Melanocyte of skin (primary cell): ENCODE measurements at places on chromosomes 7 and 10. TPM values are rescaled to one million over a fixed set of nuclear protein-coding genes. Genes with fewer than 3 reads are reported as not detected.

Gene DPP6
- 1.1 and 2.4 TPM in 2 replicates for total RNA-seq

Gene FAM149B1
- 10.0 and 18.9 TPM in 2 replicates for total RNA-seq

Gene FUOM
- 15.3 and 19.7 TPM in 2 replicates for total RNA-seq

Gene NPSR1
- not detected in 2 replicates for total RNA-seq

Gene COL1A2
- total RNA-seq: 18.6 and 145 TPM in 2 replicates
